ENCODE measurements at places on chromosomes 5 and 9.
A peak's percentile ranks its signal among the peaks of the same experiment; 100 is the strongest.

DNA sequence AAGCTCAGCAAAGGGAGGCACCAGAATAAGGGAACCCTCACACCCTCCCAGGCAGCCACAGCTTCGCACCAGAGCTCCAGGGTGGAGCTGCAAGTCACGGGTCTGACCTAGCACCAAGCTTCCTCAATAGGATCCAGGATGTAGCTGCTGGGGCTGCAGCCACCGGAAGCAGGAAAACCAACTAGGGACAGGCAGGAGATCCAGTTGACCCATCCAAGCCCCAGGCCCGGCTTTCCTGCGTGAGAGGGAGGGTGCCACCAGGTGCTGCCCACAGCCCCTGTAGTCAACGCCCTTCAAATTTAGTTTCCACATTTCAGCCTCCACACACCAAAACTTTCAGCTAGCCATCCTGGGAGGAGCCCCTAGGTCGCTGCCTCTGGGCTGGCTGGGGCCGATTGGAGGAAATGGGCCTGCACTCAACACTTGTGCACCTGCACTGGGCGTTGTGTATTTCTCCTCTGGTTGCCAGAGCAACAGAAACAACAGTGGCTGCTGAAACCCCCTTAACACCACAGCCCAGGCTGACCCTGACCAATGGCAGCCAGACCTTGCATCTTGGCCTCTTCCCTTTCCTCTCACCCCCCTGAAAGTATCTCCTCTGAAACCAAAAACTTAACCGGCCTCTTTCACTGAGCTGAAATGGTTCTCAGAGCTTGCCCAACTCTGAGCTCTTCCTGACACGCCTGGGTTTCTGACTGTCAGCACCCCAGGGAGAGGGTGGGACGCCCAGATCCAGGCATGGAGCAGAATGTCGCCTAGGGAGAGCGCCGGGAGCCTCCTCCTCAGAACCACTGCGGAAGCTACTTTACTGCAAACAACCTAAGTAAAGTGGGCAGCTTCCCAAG lies 226.5 kb upstream of the MAP3K1 start:
- DNase-seq, result peak; percentile 21

DNA sequence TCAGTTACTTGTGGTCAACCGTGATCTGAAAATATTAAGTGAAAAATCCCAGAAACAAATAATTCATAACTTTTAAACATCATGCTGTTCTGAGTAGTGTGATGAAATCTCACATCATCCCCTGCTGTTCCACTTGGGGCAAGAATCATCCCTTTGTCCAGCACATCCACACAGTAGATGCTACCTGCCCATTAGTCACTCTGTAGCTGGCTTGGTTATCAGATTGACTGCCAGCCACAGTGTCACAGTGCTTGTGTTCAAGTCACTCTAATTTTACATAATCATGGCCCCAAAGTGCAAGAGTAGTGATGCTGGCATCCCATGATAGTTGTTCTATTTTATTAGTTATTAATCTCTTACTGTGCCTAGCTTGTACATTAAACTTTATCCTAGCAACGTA lies 39.1 kb upstream of the CER1 start:
- no peak for DNase-seq

GRCh38 chr5:3659907-3660306 lies 64.3 kb downstream of the IRX1 start:
- no peak for DNase-seq

- DNase-seq, result no peak
Observed at GRCh38 chr5:112270299-112271293, 148.5 kb downstream of the EPB41L4A start.

- DNase-seq, result no peak
Observed at GRCh38 chr9:112631313-112632070, 86.4 kb downstream of the INIP start.

- DNase-seq, result no peak
Observed at GRCh38 chr5:74993743-74994142, 58.6 kb downstream of the GCNT4 start.

- DNase-seq, result no peak
Observed at GRCh38 chr9:124140941-124141568, 116.7 kb upstream of the NEK6 start.

- no peak for DNase-seq
Observed at GRCh38 chr5:174058433-174059122, 13.1 kb downstream of the NSG2 start.

GRCh38 chr9:5551368-5552150 lies 41.2 kb downstream of the PDCD1LG2 start:
- no peak for DNase-seq

- no peak for DNase-seq
Observed at GRCh38 chr9:125912667-125913066, 165.5 kb downstream of the PBX3 start.

- no peak for DNase-seq
Observed at GRCh38 chr9:1879501-1879900, 135.6 kb upstream of the SMARCA2 start.

GRCh38 chr5:180006141-180006540 lies 65.4 kb downstream of the RNF130 start:
- no peak for DNase-seq

DNA sequence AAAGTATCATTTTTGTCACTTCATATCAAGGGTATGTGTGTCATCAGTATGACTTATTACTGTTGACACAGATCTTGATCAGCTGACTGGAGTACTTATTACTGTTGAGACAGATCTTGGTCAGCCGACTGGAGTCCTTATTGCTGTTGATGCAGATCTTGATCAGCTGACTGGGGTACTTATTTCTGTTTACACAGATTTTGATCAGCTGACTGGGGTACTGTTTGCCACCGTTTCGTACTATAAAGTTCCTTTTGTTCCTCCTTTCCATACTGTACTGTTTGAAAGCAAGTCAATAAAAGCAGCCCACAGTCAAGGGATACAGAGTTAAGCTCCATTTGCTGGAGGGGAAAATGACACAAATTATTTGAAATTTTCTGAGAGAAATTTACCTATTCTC lies 347.3 kb downstream of the CDH12 start:
- no peak for DNase-seq

DNA sequence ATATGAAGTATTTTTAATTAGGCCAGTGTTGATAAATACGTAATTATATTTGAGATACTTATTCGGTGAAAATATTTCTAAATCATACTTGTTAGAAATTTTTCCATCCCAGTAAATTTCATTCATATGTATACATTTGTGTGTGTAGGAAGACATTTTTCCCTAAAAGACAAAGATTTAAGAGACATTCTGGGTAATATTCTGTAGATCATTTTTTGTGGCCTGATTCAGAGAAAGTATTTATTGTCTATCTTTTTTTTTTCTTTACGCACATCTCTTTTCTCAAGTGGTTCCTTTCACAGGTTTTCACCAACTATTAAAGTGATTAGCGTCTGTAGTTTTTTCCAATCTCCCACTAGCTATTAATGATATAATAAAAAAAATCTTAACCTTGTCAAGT lies 224.1 kb downstream of the MEF2C start:
- no peak for DNase-seq

DNA sequence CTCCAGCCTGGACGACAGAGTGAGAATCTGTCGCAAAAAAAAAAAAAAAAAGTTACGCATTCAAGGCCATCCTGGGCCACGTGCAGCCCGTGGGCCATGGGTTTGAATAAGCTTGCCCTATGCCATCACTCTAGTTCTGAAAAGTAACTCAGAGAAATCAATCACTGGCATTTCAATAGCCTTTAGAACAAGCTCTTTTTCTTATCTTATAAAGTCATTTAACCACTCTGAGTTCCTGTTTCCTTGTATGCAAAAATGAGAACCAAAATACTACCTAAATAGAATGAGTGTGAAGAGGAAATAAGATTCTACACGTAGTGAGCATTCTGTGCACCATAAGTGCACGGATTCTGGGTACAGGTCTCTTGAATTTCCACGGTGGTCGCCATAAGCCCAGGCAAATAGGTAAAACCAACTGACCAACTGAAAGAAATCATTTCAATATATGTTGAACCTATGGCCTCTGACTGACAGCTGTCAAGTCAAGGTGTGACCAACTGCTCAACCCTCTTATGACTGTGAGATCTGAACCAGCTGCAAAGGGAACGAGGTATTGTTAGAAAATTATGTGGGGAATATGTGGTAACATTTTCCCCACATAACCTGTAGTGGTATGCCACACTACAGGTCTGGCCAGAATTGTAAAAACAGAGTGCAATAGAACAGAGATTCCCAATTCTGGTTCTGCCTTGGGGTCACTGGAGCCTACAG lies 143.9 kb upstream of the LHFPL2 start:
- DNase-seq, result no peak

- no peak for DNase-seq
Observed at GRCh38 chr5:18959535-18959934, 1028.5 kb downstream of the CDH18 start.

- DNase-seq, result no peak
Observed at GRCh38 chr5:1910081-1910760, 27.5 kb upstream of the IRX4 start.

DNA sequence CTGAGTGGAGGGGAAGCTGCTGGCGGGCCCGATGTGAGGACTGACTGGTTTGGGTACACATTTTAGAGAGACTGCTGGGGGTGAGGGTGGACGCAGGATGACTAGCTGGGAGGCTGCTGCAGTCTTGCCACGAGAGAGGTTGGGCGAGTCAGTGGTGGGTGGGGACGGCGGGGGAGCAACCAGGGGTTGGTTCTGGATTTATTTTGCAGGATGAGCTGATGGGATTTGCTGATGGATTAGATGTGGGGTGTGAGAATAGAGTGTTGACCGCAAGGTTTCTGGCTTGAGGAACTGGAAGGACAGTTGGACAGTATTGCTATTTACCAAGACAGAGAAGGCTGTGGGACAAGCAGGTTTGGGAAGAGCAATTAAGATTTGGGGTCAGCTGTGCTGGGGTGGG lies 5.8 kb upstream of the NDST1 start:
- DNase-seq, result no peak

GRCh38 chr9:133340256-133340655 lies 4.3 kb upstream of the SURF6 start:
- DNase-seq, result no peak

- no peak for DNase-seq
Observed at GRCh38 chr5:17907094-17907493, 272.8 kb downstream of the TAF11L14 start.

GRCh38 chr9:129351642-129352145 lies 173.6 kb upstream of the IER5L start:
- DNase-seq, result no peak

DNA sequence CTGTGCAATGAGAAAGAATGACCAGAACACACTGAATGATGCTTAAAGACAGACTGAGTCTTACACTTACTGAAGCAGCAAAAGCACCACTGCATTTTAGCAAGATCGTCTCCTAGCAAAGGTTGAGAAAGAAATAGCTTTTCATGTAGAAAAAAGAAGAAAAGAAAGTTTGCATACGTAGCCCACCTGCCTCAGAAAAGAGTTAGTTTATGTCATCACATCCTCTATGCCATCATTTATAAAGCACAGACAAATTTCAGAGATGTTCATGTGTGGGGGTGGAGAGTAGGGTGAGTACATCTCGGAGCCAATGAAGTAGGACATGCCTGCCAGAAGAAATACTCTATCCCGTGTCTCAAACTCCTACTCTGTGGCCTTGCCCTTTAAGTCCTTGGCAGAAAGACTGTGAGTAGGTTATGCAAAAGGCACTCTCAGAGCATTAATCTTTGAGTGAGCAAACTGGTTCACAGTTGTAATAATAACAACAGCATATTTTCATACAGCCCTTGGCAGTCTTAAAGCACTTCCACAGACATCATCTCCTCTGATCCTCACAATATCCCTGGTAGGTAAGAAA lies 22.4 kb downstream of the NRG2 start:
- no peak for DNase-seq

Data from activated T-helper 9 cell treated with anti-CD3 and anti-CD28 coated beads, Interleukin-2, amount 50 U/mL, for 16 hours (primary cell).